ENCODE measurements at places on chromosomes 6 and 20.

GRCh38 chr20:50190251-50191064, at the start of gene CEBPB:
CEBPB (plus strand) TSS chr20:50190830; CDS start chr20:50191034, 204 bp downstream.
- DNase-seq: peak; percentile 95

GRCh38 chr6:105112577-105112976, 67.2 kb downstream of the POPDC3 start:
- DNase-seq: no peak

GRCh38 chr6:158468666-158469065, 91.2 kb upstream of the TMEM181 start:
- no peak for DNase-seq

DNA sequence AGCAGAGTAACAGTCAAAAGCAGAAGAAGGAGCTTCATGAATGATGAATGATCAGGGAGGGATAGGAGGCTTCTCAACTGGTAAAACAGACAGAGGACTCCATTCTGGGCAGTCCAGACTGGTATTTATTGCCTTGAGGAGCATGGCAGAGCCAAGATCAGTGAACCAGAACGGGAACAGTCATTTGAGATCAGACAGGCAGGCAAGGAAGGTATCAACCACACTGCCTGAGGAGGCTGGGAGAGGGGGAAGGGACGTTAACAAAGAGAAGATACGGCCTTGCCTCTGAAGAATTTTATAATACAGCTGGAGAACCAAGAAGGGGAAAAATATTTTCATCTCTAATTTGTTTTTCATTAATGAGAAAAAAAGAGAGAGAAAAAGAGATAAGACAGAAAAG, at the start of gene DEFB121:
TSS of gene DEFB121 (minus strand) at position 101 of the 400 bp plus-strand sequence. CDS start at position 38, 63 bp downstream.
- DNase-seq: no peak

DNA sequence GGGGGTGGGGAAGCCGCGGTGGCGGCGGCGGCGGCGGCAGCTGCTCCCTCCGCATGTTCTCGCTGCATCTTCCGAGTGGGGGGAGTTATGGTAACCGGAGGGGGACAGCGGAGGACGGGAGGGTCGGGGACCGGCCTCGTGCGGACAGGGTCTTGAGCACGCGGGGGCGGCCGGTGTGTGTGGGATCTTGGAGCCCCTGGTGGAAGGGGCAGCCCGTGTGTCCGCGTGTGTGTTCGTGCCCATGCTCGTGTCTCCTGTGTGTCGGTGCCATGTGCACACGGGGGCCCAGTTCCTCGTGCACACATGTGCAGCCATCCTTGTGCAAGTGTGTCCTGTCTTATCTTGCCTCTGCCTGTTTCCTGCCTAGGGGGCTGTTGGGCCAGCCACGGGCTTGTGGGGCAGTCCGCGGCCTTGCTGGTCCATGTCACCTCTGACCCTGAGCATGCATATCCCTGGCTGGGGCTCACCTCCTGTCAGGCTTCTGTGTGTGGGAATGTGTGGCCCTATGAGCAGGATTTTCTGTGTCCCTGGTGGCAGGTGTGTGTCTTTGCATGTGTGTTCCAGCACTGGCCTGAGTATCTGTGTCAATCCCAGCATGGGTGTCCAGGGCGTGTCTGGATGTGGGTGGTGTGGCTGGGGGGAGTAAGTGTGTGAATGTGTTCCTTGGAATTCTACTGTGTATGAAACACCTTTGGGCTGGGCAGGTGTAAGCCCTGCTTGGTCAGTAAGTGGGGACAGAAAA, 8.5 kb downstream of the SYNGAP1 start:
- peak; percentile 66 for DNase-seq

- DNase-seq: no peak
Observed at GRCh38 chr6:36793913-36794712, 45.1 kb downstream of the CPNE5 start.

- peak; percentile 51 for DNase-seq
Observed at GRCh38 chr6:13614126-13614925, 809 bp upstream of the NOL7 start.

DNA sequence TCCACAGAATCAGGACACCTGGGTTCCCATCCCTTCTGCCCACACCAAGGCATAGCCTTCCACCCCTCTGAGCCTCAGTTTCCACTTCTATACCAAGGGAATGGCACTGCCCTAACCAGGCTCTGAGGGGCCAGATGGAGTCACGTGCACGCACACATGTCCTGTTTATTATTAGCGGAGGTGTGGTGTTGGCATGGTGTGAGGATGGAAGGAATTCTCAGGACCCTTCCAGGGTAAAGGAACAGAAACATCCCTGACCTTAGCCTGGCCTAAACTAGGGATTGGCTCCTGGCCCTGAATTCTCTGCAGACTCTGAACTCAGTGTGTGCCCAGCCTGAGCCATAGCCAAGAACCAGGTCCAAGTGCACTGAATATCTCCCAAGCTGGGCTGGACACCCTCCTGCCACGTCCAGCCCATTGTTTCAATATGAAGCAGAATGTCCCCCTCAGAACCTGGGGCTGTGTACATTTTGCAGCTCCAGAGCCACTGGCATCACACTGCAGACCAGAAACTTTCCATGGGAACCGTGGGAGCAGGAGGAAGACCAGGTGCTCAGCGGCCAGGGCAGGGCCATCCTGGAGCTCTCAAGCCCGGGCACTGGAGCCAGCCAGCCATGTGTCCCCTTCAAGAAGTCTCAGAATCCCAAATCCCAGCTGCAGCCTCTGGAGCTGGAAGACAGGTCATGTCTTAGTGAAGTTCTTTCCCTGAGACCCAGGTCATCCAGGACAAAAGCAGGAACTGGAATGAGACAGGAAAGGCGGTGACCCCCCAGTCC, 208.4 kb downstream of the ANKRD60 start:
- DNase-seq: no peak

DNA sequence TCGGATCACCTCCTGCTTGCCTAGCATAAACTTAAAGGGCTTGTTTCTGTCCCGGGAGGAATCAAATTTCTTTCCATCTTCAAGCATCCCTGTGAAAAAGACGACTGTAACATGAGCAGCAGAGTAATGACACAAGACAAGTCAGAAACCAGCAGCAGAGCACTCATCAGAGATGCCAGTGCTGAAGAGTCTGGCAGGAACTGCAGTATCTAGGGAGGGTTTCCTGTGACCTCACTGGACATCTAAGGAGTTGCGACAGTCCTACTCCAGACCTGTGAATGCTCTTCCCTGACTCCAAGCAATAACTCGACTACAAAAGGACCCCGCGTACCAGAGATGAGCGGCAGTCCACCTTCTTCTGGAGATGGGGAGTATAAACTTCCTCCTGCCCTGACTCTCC, 17.3 kb downstream of the FKBP1A start:
- no peak for DNase-seq
